ENCODE measurements at places on chromosomes 5 and 9.
A peak's percentile ranks its signal among the peaks of the same experiment; 100 is the strongest.

DNA sequence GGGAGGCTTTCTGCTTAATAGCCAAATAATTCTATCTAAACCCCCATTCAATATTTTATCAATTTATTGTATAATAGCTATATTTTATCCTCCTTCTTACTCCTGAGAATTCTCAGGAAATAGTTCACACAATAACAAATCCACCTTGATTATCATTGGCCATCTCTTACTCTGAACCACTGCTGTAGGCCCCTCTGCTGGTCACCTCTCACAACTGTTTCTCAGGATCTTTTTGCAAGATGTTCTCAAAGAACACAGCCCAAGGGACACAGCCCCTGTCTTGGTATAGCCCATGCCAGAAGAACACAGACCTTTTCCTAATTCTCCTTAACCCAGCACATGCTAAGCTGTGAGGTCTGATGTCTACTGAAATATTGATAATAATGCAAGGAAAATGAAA lies 74.9 kb upstream of the HTR4 start:
- DNase-seq: no peak

GRCh38 chr5:52356311-52356918 lies 431.3 kb upstream of the ITGA1 start:
- DNase-seq: no peak

GRCh38 chr9:99054581-99054980 lies 50.3 kb upstream of the TGFBR1 start:
- no peak for DNase-seq

DNA sequence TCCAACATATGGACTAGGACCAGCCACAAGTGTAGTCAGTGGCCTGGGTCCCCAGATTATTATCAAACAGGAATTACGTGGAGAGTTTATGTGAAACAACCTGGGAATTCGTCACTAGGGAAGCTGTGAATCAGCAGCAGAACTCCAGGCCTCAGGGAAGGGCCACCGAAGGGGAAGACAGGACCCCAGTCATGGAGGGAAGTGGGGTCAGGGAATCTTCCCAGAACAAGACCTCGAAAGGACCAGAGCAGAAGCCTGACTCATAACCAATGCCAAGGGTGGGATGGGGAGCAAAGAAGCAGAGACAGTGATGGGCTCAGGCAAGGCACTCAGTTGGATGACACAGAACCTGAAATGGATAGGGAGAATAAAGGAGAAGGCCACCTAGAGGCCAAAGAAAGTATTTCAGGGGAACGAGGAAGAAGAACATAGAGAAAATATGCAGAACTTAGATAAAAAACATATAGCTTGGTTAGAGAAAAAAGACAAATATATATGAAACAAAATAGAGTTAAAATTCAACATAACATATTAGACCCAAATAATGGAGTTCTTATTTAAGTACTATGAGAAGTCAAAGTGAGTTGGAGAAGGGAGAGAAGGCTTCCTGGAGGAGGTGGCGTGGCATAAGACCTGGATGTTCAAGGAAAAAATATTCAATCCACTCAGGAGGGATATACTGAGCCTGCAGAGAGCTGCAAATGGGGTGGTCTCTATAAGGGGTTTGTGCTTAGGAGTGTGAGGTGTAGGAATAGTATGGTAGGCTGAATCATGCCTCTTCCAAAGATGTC lies 66.7 kb upstream of the CAST start:
- DNase-seq: no peak

DNA sequence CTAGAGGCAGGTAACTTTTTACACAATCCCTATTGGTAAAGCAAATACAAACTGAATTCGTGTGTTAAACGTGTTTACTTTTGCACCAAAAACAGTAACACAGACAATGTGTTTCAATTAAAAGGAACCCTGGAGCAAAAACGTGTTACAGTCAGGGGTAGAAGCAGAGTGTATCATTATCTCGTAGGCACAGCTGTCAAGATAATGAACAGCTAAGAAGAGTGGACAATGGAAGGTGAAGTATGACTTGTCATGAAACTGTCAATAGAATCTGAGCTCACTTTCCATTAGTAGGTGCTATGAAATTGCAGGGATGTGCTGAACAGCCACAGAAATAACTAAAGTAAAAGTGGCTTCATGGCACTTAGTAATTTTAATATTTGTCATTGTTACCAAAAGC lies 1229.8 kb upstream of the WWC1 start:
- DNase-seq: no peak

DNA sequence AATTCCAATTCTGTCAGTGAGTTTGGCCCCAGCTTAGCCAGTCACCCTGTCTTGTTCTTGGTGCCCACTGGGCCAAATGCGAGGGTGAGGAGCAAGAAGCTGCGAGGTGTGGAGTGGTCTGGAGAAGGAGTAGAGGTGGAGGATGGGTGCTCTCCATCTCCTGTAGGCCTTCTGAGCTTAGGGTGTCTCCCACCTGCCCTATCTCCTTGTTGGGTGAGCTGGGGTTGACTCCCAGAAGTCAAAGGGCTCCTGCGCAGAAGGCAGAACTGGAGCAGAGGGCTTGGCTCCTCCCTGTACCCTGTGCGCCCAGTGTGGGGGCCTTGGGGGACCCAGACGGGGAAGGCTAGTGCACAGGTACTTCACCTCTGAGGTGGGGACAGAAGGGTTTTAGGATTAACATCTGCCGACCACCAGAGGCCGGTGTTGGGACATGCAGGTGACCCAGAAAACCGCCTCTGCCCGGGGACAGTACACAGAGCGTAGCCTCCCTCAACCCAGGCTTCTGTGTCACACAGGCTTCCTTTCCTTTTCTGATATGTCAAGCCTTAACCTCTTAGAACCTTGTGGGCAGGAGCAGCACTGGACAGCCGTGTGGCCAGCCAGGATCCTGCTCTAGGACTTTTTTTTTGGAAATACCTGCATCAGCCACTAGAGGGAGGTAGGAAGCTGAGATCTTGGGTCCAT lies 16.9 kb downstream of the IL5 start:
- peak; percentile 19 for DNase-seq

- DNase-seq: no peak
These were observed 45.8 kb downstream of the SLC12A7 start for GRCh38 chr5:1065891-1066650.

DNA sequence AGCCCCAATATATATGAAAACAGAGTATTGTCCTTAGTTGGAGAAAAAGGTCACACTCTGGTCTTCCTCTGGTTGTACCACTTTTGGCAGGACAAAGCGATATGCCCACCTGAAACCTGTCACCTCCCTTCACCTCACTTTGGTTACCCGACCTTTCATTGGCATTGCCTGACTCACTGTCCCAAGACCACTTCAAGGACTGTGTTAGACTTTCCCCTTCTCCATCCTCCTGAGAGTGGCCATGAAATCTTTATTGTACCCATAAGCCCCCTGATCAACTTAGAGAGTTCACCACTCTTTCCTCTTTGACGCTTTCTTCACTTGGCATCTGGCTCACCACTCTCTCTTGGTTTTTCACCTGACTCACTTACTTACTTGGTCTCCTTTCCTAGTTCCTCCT lies 32.4 kb upstream of the AP3B1 start:
- no peak for DNase-seq

- DNase-seq: no peak
These were observed 23.1 kb upstream of the TDRD7 start for GRCh38 chr9:97388721-97389238.

- DNase-seq: no peak
These were observed 178.8 kb upstream of the NREP start for GRCh38 chr5:111935835-111936234.

DNA sequence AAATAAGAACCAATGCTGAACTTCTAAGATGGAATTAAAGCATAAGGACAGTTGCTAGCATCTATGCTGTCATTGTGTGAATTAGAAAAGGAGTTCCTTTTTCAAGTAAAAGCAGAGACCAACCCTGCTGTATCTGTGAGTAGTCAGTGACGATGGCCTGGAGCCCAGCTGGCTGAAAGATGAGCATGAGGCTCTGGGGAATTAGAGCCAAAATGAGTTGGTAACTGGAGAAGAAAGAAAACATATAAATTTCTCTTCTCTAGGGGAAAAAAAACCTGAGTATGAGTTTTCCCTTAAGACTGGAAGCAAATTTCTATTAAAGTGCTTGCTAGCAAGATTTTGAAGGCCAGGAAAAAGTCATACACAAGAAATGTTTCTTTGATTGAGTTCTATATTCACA lies 1.6 kb upstream of the SPZ1 start:
- no peak for DNase-seq

DNA sequence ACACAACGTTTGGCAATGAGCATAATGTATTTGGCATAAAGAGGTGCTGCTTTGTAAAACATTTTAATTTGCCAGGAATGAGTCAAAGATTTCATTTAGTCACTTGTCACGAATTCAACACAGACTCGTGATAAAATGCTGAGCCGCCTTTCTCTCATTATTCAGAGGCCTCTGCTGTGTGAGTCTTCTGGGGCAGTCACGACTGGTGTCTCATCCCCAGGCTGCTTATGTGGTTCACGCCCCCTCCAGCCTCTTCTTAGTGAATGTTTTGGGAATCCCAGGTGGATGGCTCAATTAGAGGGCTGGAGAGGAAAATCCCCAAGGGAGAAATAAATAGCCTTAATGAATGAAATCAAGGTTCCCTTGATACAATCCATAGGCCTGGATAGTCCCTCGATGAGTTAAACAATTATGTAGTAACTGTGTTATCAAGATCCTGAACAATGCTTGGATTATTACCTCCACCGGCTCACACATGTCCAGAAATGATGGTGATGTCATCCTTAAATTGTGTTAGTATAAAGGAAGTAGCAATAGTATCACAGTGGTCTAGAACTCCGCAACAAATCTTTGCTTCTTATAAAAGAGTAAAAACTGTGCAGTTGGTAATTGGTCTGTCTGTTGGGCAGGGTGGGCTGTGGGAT lies 192.1 kb upstream of the ADAMTS16 start:
- DNase-seq: no peak

DNA sequence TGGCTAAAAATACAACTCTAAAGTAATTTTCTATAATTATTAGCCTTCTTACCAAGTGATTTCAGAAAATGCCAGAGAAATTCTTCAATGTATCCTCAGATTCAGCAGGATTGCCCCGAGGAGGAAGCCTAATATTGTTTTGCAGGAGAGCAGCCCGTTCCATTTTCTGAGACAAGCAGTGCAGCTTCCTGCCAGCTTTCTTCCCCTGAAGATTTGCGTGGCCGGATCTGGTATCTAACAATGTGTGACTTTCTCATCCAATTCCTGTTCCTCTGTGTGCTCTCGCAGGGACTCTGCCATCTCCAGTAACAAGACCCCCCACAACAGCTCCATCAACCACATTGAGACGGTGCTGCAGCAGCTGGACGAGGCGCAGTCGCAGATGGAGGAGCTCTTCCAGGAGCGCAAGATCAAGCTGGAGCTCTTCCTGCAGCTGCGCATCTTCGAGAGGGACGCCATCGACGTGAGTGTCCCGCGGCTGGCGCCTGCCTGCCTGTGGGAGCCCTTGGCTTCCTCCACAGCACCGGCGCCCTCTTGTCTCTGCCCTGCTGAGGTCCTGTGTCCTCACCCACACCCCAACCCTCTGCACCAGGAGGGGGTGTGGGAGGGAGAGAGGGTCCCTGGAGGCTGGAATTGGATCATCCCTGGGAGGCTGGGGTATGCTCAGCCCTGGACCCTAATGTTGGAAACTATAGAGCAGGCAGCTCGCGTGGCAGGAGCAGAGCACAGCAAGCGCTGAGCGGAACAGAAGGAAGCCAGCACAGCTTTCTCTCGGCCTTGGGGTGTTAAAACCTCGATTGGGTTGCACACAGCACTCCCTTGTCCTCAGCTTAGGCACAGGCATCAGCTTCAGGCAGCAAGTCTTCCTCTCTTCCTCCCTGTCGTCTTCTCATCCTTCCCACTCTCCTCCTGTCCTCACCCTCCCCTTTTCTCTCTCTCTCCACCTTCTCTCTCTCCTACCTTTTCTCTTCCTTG lies 216.2 kb downstream of the TRIO start:
- DNase-seq: no peak

- no peak for DNase-seq
These were observed 254.9 kb upstream of the SMC2 start for GRCh38 chr9:103839197-103839596.

DNA sequence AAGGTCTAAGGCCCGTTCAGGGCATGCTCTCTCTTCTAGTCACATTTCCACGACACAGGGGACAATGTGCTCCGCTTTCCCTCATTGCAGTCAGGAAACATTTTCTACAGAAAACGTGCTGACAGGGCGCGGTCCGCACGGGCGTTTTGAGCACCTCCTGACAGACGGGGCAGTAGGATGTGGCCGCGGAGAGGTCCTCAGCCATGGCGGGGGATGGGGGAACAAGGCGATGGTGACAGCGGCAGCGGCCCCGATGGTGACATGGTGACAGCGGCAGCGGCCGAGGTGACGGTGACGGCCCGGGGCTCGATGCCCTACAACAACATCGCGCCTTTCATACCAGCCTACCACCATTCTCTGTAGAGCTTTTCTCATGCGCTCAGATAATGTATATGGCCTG lies 4.1 kb downstream of the PLPP1 start:
- DNase-seq: no peak

- DNase-seq: no peak
These were observed 4.3 kb upstream of the POC5 start for GRCh38 chr5:75721573-75721972.

DNA sequence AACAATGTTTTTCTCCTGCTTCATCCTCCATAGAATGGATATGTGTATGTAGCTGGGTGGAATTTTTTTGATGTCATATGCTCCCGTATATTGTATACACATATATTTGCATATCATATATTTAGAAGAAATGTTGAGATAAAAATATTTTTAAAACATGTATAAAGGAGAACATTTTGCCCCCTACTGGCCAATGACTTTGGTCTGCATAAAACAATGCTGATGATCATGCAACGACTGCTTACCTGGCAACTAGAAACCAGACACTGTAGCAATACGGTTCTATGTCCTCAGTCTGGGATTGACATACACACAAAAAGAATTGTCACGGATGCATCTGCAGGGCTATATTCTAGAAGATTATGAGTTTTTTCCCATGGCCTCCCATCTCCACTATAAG lies 503.6 kb downstream of the ELAVL2 start:
- no peak for DNase-seq

DNA sequence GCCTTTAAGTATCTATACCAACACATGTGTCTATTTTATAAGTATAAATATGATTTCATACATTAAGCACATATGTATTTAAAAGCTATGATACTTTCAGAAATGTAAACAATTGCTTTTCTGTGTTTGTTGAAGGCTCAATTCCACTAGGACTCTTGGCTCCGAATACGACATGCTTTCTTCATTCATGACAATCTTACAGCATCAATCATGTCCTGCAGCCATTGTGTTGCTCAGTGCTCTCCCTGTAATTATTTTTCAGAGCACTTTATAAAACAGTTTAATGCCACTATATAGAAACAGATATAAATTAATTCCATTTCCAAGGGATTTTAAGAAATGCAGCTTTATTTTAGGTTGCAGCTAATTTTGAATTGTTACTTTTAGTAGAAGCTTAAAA lies 167.3 kb downstream of the TAF11L14 start:
- no peak for DNase-seq
